ENCODE measurements at places on chromosomes 6 and 20. TPM values are rescaled to one million over a fixed set of nuclear protein-coding genes. Genes with fewer than 3 reads are reported as not detected.

TAGAP gene
- not detected for total RNA-seq

SAPCD1 gene
- 3.0 TPM for total RNA-seq

TMEM14A gene
- 40.0 TPM for total RNA-seq

CITED2 gene
- total RNA-seq: 24.2 TPM

SLC17A9 gene
- total RNA-seq: 0.06 TPM

PTCRA gene
- total RNA-seq: not detected

CRISP3 gene
- total RNA-seq: not detected

Data from A549 treated with Hydrocortisone at 1 μM for 4 hours (cell line).